ENCODE measurements at places on chromosomes 12 and 14.

DNA sequence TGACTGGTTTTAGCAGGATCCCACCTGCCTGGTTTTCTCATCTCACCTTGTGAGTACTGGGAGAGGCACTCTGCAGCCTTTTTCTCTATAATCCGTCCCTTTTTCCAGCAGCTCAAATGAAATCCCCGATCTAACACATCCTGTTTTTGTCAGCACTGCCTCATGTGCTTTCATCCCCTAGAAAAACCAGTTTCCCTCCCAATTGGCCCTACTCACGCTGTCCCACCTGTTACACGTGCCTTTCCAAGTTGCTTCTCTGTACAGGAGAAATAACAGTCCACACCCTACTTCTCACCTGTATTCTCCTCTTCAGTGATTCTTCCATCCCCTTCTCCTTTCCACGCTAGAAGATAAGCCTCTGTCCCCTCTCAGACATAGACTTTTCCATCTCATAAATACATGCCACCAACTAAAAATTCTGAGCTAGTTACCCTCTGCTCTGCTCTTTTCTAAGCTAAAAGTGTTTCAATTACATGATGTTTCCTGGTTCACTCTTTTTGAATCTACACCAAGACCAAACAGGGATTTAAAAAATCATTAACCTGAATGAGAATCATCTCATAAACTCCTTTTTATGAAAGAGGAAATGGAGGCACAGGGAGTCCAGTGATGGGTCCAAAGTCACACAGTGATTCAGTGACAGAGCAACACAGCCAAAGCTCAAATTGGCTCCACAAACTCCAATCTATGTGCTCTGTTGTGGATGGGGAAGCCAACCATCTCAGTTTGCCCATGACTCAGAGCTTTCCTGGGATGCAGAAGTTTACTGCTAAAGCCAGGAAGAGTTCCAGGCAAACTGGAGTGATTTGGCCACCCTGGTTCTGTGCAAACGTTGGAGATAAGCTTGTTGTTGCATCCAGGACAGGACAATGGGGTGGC is 240.0 kb upstream of the TMEM132C start:
- no peak for DNase-seq

DNA sequence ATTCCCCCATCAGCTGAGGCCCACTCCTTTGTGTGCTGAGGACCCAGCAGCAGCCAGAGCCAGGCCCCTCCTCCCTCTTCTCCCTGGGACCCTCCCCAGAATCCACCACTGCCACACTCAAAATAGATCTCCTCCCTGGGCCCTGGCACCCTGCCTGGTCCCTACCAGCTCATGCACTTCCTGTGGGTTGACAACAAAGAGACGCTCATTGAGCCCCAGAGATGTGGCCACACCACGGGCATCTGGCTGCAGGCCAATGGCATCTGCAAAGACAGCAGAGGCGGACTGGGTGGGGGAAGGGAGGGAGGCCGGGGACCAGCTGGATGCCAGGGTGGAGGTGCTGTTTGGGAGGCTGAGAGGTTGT is 16.0 kb upstream of the ENDOU start:
- DNase-seq = peak; percentile 69

- DNase-seq = no peak
Measured at GRCh38 chr14:59376686-59377085, 88.5 kb downstream of the GPR135 start.

- DNase-seq = peak; percentile 17
Measured at GRCh38 chr12:117025481-117026151, 73.6 kb downstream of the TESC start.

DNA sequence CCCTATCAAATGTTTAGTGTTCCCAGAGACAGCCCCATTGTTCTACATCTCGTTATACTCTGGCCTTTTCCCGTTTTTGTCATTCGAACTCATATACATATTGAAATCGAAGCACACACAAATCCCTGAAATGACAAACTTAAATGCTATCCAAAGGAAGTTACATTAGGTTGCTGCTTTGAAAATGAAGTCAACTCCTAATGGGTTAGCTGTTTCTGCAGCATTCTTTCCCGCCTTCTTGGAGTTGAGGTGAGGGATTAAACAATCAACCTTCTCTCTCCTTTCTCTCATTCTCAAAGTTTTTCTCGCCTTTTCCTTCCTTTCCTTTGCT is 642 bp upstream of the PHC1 start:
- no peak for DNase-seq

GRCh38 chr14:61479746-61480502 is 158.5 kb downstream of the PRKCH start:
- no peak for DNase-seq

GRCh38 chr12:111976291-111976690 is 36.7 kb downstream of the TMEM116 start:
- DNase-seq = no peak

GRCh38 chr12:77049767-77050353 is 15.5 kb downstream of the E2F7 start:
- DNase-seq = no peak

All from stimulated activated naive B cell treated with anti-CD40 and anti-IgM and Interleukin-4, amounts not matched to agents 10 μg/mL and 1 μg/mL and 100 μg/mL, for 72 hours (primary cell).